ENCODE measurements at places on chromosomes 1 and 21.
A peak's percentile ranks its signal among the peaks of the same experiment; 100 is the strongest.

- no peak for DNase-seq
Measured at GRCh38 chr1:100340494-100340893, 11.8 kb upstream of the CDC14A start.

DNA sequence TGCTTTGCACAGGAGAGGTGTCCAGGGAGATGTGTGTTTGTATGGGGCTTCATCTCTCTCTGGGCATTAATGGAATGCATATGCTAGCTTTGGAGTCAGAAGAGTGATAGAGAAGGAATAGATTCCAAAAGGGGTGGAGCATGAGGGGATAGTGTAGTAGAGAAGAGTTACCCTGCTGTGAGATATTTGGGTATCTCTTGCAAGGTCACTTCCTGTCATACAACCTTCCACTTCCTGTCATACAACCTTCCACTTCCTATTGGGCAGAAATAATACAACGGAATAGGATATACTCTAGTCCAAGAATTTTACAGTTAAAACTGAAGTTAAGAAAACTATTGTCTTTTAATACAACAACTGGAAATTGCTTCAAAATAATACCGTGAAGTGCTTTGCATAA lies 351.8 kb upstream of the FMN2 start:
- no peak for DNase-seq

DNA sequence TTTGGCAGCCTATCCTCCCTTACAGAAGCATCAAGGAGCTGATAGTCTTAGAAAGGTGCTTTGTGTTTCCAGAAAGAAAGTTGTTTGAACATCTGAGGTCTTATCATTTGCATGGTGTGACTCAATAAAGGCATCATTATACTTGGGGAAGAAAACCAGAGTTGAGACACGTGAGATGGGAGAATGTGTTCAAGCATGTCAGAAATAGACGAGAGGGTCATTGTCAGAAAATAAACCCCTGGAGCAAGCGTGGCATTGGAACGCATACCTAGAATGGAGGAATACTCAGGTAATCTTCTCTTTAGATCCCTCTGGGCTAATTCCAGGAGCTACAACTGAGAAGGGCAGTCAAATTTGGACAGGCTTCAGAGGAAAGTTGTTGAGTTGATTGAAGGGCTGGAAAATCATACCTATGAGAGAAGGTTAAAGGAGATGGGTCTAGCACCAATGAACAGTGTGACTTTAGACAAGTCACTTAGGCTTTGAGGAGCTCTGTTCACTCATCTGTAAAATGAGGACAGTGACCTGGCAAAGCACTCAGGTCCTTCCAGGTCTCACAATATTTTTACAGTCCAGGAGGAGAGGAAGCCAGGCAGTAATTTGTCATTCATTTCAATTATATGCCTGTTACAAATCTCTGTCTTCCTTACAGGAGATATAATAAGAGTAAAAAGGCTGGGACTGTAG lies 101.3 kb upstream of the C1orf21 start:
- DNase-seq: no peak

DNA sequence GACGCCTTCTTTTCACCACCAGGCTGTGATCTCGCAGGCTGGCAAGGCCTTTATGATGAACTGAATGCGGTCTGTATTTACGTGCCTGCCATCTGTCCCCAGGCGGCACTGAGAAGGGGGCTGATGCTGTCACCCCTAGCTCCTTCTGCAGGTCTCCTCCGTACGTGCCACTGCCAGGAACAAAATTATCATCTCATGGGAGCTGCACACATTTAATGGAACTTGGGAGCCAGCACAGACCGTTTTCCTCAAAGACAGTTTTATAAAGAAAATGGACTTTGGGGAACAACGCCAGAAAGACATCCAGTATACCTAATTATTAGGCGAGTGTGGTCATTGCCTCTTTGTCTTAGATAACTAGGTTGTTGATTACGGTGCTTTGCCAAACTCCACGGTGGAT lies 434.5 kb downstream of the KIF26B start:
- DNase-seq: no peak

- no peak for DNase-seq
Measured at GRCh38 chr1:110736900-110737605, 62.3 kb upstream of the KCNA3 start.

DNA sequence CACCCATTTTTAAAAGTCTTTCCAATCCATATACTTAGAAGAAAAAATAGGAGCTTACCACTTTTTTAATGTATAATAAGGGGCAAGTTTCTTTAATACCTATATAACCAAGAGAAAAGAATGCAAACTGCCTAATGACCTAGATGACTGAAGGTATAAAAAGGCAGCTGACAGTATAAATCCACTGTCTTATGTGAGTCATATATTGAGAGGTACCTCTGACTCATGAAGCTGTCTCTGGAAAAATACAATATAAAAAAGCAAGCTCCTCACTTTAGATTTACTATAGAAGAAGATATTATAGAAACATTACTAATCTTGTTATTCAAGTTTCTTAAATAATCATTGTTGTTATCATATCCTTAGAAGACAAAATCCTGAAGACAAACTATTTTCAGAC lies 144.2 kb downstream of the VAV3 start:
- DNase-seq: no peak

- DNase-seq: no peak
Measured at GRCh38 chr1:76125473-76126219, 51.1 kb downstream of the ST6GALNAC3 start.

DNA sequence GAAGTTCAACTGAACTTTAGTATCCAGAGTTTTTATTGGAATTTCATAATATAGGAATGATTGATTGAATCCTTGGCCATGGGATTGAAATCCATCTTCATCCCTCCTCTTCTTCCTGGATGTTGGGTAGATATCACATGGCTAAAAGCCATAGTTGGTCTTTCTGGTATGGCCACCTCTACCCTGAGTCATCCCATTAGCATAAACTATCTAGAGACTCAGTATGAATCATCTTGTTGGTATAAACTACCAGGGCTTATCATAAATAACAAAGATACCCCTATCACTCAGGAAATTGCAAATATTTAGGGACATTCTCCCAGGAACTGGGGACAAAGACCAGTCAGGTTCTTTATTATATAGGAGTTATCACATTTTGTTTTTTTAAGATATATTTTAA lies 21.2 kb upstream of the ZP4 start:
- DNase-seq: no peak

DNA sequence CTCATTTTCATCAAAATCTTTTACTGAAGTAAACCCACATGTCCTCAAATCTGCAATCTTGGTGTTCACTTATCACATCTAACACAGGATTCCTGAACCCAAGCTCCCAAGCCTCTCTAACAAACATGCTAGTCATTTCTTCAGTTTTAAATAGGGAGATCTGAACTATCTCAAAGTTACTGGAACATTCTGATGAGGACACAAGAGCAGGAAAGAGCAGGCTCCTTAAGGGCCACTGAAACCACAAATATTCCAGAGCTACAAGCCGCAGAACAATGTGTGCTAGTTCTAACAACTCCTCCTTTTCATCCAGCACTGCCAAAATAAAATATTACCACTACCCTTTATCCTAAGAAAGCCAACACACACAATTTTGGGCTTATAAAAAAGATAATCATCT lies 38.9 kb downstream of the WARS2 start:
- DNase-seq: no peak

DNA sequence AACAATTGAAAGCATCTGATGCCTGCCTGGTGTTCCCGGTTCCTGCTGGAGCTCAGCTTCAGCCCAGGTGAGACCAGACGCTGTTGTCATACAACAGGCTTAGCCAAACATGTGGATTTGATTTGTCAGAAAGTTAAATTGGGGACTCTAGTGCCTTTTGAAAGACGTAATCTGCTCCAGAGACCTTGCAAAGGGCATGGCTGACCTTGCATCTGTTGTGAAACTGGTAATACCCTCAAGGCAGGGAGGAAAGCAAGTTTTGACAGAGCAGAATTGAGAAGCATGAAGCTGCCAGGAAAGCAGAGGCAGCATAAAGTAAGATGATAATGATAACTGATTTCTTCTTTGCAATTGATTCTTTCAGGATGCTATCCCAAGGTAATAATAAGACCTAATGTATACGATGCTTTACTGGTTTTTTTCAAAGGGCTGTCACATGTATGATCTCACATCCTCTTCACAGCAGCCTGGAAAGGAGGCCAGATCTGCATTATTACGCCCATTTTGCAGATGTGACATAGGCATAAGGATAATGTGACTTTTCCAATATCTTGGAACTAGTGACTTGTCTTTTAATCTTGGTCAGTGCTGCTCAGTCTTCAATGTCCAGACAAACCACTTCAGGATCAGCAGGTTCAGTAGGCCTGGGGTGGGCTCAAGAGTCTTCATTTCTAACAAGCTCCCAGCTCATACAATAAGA lies 24.7 kb upstream of the CNN3 start:
- DNase-seq: no peak

GRCh38 chr1:167409183-167409582 lies 109.1 kb downstream of the CD247 start:
- DNase-seq: no peak

- no peak for DNase-seq
Measured at GRCh38 chr1:227753999-227754711, 18.9 kb downstream of the SNAP47 start.

GRCh38 chr1:39258146-39258924 lies 53.8 kb downstream of the MACF1 start:
- peak; percentile 35 for DNase-seq

DNA sequence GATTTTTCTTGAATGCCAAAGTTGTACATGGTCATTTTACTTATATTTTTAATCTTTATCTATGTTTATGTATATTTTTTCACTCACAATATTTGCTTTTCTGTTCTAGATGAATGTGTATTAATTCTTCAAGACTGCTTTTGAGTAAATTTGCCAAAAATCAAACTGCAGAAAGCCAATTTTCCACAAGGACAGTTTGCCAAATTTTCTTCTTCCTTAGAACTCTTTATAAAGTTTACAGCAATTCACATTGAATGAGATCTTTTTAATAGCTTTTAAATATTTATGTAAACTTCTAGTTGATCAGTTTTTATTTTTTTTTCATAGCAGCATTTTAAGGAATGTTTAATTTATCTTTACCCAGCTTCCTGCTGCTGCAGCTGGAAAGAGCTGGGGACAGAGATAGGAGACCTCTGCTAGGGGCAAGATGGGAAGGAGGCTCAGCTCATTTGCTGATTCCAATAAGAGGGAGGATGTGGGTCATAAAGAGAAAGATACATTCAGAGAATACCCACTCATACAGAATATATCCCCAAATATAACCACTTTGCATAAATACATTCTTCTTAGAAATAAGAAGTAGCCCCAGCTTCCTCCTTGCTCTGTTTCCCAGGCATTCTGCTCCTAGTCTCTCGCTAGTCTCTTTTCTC lies 93.0 kb downstream of the ODF2L start:
- DNase-seq: no peak

DNA sequence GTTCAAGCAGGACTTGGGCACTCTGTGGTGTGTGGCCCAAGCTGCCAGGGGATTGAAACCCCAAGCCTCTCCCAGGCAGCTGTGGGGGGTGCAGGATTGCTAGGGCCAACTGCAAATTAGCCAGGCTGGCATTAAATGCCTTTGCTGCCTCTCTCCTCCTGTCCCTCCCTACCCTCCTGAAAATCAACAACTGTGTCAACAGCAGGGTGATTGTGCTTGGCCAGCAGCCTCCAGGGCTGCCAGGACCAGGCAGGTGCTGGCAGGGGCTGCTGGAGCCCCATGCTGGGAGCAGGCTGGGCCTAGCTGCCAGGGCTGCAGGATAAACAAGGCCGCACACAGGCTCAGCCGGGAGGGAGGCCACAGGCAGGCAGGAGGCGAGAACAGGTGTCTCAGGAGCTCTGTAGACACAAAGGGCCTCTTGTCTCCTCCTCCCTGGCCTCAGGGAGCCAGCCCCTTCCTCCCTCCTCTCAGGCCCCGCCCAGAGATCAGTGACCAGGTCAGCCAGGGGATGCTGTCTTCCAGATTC lies 11.4 kb downstream of the SOX13 start:
- no peak for DNase-seq

- DNase-seq: no peak
Measured at GRCh38 chr1:230694991-230695390, 18.9 kb downstream of the AGT start.

DNA sequence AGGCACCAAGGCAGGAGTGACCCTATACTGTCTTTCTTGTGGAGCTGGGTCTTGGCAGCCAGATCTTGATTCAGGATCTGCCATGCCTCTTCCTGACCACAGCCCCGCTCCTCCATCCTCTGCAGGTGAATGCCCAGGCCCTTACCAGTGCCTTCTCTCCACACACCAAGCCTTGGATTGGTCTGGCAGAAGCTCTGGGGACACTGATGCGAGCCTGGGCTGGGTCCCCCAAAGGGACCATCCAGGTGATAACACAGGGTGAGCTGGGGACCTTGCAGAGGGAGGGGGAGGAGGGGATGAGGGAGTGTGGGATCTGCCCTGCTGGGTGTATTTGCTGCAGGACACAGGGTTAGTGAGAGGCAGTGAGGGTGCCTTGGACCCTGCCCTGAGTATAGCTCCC lies 28.4 kb downstream of the HMGCS2 start:
- DNase-seq: no peak

DNA sequence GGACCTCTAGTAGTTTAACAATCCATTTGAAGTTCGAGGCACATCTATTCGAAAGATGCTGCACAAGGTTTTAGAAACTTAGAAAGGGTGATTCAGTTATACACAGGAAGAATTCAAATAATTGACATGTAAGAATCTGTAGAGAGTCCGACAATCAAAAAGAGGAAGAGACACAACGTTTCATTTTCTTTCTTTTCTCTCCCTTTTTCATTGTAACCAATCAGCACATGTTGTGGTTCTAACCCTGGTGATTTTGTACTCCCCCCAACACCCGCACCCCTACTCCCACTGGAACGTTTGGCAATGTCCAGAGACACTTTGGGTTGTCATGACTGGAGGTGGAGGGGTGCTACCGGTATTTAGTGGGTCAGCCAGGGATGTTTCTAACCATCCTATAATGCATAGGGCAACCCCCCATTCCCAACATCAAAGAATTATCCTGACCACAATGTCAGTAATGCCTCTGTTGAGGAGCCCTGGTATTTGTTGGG lies 4.9 kb downstream of the TGFB2 start:
- DNase-seq: no peak

- no peak for DNase-seq
Measured at GRCh38 chr1:35680271-35680670, 38.4 kb downstream of the C1orf216 start.

GRCh38 chr1:156337052-156337887 lies 822 bp downstream of the CCT3 start:
- DNase-seq: peak; percentile 23

- no peak for DNase-seq
Measured at GRCh38 chr1:215104283-215104682, 21.7 kb downstream of the KCNK2 start.

Data from stimulated activated CD8-positive, alpha-beta memory T cell treated with anti-CD3 and anti-CD28 coated beads, Interleukin-7, amount 100 ng/mL, for 4 hours (primary cell).